Stimulated activated CD8-positive, alpha-beta memory T cell treated with anti-CD3 and anti-CD28 coated beads, Interleukin-7, amount 100 ng/mL, for 24 hours (primary cell): ENCODE measurements at places on chromosomes 2 and 18.

- DNase-seq, result no peak
Measured at GRCh38 chr18:48475635-48476549, 62.9 kb upstream of the CTIF start.

- DNase-seq, result peak; percentile 33
Measured at GRCh38 chr2:143128681-143129580, at the start of gene ARHGAP15. Gene ARHGAP15, plus strand, starts transcription at chr2:143129419.

DNA sequence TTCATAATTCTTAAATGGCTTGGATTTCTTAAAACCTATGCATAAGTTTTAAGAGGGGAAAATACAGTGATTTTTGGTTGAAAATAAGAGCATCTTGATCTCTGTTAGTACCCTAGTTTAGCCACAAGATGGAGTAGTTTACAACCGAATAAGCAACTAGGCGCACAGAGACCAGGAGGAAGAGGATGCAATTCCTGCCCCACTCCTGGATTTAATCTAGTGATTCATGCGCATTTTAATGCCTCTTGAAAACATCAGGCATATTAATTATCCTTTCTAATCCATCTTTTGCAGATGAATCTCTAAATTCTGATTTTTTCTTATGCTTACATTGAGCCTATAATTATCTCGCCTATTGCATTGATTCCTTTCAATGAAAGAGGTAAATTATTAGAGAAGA, 76.7 kb downstream of the MRPS9 start:
- DNase-seq, result no peak

GRCh38 chr18:48740851-48741485, 202.1 kb downstream of the CTIF start:
- DNase-seq, result no peak

DNA sequence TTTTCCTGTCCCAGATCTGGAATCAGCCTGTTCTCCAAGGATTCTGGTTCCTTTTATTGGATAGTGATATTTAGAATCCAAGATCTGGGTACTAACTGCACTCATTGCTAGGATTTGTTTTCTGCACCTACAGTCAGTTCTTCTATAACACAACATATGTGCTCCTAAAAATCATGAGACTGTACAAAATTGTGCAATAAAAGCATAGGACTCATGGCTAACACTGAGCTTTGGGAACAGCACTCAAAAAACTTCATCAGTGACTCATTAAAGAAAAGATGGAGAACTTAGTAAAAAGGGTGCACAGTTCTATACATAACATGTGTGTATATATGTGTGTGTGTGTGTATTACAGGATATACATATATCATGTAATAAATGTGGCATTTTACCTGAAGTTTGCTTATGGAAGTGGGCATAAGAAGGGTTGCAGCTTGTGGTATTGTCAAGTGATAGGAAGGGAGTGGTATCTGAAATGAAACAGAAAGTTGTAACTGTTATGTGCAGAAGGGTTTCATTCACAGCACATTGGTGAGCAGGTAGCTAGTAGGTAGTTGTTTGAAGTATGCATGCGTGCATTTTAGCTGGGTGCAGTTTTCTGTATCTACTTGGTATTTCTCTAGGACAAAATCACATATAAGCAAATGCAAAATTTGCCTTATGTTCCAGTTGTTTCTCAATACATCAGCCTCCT, 5.9 kb upstream of the SCYGR2 start:
- DNase-seq, result no peak

GRCh38 chr2:138724729-138725459, 55.3 kb downstream of the NXPH2 start:
- no peak for DNase-seq

- DNase-seq, result no peak
Measured at GRCh38 chr2:186862869-186863709, 14.1 kb upstream of the ZSWIM2 start.

DNA sequence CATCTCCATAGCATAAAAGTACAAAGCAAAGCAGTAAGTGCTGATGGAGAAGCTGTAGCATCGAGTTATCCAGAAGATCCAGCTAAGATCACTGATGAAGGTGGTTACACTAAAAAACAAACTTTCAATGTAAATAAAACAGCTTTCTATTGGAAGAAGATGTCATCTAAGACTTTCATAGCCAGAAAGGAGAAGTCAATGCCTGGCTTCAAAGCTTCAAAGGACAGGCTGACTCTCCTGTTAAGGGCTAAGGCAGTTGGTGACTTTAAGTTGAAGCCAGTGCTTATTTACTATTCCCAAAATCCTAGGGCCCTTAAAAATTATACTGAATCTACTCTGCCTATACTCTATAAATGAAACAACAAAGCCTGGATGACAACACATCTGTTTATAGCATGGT, 44.0 kb downstream of the METTL8 start:
- DNase-seq, result no peak

DNA sequence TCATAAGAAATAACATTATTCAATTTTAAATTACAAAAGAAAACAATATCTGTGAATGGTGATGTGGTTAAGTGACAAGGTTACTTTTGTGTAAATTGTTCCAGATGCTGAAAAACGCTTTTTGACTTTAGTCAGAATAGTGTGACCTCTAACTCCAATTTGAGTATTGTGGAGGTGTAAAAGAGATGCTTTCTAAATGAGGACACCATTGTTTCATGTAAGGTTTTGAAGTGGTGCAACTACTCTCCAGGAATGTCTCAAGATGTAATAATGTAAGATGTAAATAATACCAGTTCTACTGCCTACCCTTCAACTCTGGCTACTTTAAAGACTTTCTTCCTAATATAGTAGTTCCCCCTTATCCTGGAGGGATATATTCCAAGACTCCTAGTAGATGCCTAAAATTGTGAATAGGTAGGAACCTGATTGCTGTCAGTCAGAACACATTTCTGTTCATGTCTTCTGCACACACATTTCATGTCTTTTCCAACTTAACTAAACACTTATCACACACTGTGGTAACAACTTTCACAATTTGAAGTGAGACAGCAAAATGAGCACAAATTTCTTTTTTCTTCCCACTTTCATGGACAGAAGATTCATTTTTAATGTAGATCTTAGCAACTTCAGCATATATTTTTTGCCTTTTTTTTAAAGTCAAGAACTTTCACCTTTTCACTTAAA, 39.1 kb upstream of the PPP1R1C start:
- no peak for DNase-seq

GRCh38 chr2:160275656-160276055, 75.6 kb upstream of the ITGB6 start:
- DNase-seq, result no peak

GRCh38 chr18:57915865-57916582, 112.9 kb upstream of the ATP8B1 start:
- DNase-seq, result no peak

DNA sequence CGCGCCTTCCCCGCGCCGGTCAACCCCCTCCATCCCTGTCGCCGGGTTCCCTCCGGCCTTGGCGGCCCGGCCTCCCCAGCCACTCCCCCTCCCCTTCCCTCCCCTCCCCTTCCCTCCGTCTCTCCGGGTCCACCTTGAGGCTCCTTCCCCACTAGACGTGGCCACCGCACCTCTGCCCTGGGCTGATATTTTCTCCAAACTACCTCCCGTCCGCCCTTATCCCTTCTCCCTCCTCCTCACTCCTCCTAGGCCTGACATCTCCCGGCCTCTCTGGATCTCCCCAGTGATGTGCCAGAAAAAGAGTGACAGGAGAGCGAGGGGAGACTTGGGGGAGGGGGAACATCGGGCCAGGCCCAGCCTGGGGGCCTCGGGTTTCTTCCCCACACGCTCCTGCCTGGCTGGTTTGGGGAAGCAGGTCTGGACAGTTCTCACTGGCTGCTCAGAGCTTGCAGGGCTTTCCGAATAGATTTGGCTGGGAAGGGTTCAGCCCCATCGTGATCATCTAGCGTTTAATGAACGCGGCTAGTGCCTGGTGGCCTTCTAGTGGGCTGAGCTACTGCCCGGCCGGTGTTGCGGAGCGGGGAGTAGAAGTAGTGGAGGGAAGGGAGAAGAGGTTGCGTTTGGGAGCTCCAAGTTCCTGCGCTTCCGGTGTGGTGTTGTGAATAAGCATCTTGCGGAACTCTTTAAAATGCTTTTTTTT, 641 bp downstream of the MAPRE3 start:
- DNase-seq, result no peak

- DNase-seq, result no peak
Measured at GRCh38 chr2:446303-446874, 158.5 kb upstream of the ALKAL2 start.

- no peak for DNase-seq
Measured at GRCh38 chr2:128692895-128693742, 374.5 kb upstream of the HS6ST1 start.
